ENCODE measurements at places on chromosomes 6 and 20.
A peak's percentile ranks its signal among the peaks of the same experiment; 100 is the strongest.

DNA sequence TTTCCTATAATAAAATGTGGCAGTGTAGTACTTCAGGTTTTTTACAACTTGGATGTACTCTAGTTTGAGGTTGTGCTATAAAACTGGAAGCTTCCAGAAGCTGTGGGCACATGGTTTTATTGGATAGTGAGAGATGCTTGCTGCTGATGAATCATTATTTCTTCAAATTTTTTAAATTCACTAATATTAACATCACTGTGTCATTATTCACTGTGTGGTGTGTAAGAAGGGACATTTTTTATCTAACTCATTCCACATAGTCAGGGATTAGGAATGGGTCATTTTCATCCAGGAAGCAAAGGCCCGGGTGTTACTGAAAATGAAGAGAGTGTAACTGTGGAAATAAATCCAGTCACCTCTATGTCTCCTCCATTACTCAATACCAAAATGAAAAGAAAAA is 421.0 kb downstream of the TENT5A start:
- no peak for DNase-seq

DNA sequence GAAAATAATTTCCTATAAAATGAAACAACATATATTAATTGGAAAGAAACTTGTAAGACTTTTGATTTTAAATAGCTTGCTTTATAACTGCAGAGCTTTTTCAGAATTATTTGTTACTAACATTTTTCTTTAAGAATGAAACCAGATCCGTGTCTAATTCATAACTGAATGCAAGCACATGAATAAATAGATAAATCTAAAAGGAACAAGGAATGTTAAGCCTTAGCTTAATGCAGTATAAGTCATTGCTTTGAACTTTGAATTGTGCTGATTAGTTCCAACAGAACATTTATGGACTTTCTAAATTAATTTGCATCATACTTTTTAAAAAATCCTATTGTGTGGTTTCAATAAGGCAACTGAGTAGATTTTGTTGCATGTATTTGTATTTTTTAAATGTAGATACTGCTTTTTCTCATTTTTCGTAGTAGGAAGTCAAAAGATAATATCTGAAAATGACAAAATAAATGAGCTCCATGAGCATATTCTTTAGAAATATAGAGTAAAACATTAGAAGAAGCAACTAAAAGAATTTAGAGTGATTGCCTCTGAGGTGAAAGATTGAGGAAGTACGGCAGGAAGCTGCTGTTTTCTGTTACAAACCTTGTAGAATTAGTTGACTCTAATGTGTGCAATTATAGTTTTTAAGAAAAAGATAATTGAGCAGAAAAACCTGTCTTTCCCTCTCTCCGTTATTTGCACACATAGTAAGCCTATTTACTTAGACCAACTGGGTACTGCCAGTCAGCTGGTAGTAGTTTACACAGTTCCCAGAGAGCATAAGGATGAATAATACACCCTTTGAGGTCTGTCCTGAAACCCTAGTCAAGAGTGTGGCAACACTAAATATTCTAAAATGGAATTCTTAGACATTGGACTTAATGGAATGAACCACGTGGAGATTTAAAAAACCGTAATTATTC is 32.6 kb upstream of the SLC35D3 start:
- peak; percentile 95 for DNase-seq

- DNase-seq: peak; percentile 25
Measured at GRCh38 chr20:1434571-1435336, 31.9 kb downstream of the NSFL1C start.

DNA sequence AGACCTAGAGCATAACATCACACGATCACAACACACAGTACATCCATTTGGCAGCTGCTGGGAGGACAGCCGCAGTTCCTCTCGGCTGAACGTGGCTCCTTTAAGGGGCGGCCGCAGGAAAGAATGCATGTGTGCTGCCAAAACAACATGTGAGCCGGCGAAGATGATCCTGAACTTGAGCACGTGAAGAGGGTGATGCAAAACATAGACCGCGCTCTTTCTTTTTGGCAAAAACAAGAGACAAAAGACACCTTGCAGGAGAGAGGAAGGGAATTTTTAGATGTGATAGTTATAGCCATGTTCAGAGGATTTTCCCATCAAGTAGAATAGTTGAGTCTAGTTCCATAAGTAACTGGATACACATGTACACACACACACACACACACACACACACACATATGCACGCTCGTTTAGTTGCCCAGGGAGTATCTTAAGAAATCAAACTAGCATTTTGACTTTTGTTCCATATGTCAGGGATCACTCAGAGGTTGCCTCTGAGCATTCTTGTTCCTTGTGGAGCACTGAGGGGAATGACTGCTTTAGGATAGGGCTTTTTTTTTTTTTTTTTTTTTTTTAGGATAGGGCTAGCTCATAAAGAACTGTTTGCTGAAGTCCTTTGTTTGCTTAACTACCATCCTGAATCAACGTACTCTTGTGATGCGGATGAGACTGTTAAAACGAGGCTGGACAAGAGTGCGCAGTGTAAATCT is 21.7 kb upstream of the RANBP9 start:
- DNase-seq: peak; percentile 39
